ENCODE measurements at places on chromosomes 5 and 9. TPM values are rescaled to one million over a fixed set of nuclear protein-coding genes. Genes with fewer than 3 reads are reported as not detected.

SMIM27 gene
- total RNA-seq = 2.3 TPM

GRCh38 chr5:137604348-137605095 lies 105.4 kb upstream of the SPOCK1 start:
- DNase-seq = no peak

GRCh38 chr5:35430381-35431162 lies 187.1 kb upstream of the SPEF2 start:
- DNase-seq = no peak

DNA sequence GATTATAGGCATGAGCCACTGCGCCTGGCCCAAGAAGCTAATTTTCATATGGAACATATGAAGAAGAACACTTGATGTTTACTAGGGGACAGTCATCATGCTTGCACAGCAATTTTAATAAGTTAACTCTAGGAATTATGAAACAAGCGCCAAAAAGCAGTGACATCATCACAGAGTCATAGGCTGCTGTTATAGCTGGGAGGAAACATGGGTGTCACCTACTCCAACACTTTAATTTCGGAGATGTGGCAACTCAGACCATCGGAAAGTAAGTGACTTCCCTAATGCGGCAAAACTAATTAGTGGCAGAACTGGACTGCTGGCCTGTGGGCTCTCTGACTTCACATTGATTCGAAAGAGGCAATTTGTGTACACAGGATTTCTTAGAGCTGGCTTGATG lies 38.1 kb upstream of the EQTN start:
- no peak for DNase-seq

DNA sequence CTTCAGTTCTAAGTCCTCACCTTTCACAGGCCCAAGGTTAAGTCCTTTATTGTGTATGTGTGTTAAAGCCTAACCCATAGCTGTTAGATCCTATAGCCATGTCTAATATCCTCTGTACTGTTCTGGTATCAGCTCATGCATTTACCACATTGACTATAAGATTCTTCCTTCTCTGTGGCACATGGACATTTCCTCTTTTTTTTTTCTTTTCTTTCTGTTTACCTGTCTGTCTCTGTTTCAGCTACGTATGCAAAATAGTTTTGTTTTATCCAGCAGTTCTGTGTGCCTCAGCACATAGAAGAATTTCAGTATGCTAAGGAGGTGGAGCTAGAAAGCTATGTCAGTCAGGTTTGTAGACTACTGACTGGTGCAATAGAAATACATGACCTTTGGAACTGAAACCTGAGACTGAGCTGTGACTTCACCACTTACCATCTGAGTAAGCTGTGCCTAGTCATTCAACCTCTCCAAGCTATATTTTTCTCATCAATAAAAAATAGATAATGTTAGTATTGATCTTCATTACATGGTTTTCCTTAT lies 155.6 kb upstream of the VLDLR start:
- no peak for DNase-seq

GRCh38 chr9:83633676-83634075 lies 10.7 kb downstream of the IDNK start:
- DNase-seq = no peak

PCDHB2 gene
- total RNA-seq = 3.1 TPM

All from skin of body (tissue), 3 donors.